ENCODE measurements at places on chromosomes 12 and 14. TPM values are rescaled to one million over a fixed set of nuclear protein-coding genes. Genes with fewer than 3 reads are reported as not detected.

PRH2 gene
- not detected for total RNA-seq

SLC22A17 gene
- 18.3 TPM for total RNA-seq

PLEKHG7 gene
- total RNA-seq: not detected

INHBE gene
- total RNA-seq: not detected

C3AR1 gene
- 0.13 TPM for total RNA-seq

BTBD7 gene
- total RNA-seq: 40.9 TPM

TSPAN8 gene
- total RNA-seq: 0.65 TPM

GRIN2B gene
- not detected for total RNA-seq

PELI2 gene
- 7.1 TPM for total RNA-seq

ADCY6 gene
- total RNA-seq: 24.0 TPM

SPIC gene
- total RNA-seq: not detected

SPTSSA gene
- 16.1 TPM for total RNA-seq
